ENCODE measurements at places on chromosomes 16 and 17.
A peak's percentile ranks its signal among the peaks of the same experiment; 100 is the strongest.

DNA sequence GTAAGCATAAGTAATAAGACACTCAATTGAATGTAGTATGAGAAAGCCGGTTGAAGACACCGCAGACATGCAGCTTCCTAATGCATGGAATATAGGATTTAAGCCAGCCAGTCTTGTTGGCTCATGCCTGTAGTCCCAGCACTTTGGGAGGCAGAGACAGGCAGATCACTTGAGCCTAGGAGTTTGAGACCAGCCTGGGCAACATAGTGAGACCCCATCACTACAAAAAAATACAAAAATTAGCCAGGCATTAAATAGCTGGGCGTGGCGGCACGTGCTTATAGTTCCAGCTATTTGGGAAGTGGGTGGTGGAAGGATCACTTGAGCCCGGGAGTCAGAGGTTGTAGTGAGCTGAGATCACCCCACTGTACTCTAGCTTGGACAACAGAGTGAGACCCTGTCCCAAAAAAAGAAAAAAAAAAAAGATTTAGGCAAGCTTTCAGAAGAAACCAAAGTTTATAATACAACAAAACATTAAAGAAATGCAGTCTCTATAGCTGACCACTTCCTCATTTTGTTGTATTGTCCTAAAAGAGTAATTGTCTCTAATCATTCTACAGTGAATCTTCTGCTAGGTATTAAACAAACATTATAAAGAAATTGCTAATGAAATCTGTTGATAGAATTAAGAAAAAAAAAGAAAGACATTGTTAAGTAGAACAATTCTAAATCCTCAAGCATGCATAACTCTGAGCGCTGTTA is 68.6 kb upstream of the KIFC3 start:
- no peak for DNase-seq

- DNase-seq: peak; percentile 99
These were observed 72.2 kb downstream of the ZNF778 start for GRCh38 chr16:89289428-89290395.

DNA sequence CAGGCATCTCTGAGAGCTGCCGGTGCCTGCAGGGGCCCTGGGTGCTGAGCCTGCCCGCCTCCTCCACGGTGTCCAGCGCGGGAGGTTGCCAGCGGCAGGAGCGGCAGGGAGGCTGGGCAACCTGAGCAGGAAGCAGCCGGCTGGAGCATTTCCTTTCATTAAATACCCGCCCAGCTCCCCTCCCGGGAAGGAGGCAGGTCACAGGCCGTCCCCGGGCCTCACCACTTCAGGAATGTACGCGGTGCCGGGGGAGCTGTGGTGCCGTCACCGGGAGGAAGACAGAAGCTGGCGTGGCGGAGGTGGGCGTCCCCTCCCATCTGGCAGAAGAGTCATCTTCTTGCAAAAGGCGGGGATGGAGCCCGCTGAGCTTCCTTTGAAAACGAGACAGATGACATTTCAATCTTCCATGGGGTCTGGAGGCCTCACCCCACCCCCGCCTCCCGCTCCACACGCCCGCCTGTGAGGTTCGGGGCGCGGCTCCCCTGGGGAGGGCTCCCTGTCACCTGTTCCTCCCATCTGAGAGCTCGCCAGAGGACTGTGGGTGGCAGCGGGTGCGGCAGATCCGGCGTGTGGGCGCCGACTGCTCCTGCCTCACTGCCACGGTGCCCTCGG is 16.0 kb downstream of the SOX8 start:
- no peak for DNase-seq

DNA sequence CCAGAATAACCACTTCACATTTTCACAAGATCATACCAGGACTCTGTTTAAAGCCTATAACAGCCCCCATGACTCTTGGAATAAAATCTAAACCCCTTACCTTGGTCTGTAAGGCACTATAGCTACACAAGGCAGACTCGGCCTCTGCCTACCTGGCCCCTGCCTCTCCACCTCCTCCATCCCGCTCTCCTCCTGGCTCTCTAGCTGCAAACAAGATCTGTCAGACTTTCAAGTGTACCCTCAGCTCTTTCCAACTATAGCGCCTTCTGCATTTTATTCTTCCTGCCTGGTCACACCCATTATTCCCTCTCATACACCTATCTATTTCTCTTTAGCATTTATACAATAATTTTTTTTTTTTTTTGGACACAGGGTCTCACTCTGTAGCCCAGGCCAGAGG is 8.2 kb downstream of the USP31 start:
- no peak for DNase-seq

DNA sequence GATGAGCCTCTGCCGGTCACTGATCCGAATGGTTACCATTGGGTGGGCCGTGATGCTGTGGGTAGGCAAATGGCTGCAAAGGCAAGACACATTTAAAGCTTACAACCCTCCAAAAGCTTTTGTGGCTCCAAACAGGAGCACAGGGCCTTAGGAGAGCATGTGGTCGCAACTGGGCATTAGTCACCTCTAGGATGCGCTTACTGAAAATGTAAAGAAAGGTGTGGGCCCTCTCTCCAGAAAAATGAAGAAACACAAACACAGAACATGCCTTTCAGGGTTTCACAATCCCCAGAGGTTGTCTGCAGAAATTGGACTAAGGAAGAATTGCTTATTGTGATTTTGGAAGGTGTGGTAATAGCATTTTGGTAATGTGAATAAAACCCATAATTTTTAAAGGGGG is 86.7 kb upstream of the ATP2A3 start:
- DNase-seq: no peak

GRCh38 chr16:73753931-73754330 is 542.7 kb upstream of the PSMD7 start:
- no peak for DNase-seq

GRCh38 chr17:50686494-50687199 is 21.1 kb downstream of the ANKRD40 start:
- DNase-seq: no peak
